Caco-2 (cell line): ENCODE measurements at places on chromosomes 3 and 15.

DNA sequence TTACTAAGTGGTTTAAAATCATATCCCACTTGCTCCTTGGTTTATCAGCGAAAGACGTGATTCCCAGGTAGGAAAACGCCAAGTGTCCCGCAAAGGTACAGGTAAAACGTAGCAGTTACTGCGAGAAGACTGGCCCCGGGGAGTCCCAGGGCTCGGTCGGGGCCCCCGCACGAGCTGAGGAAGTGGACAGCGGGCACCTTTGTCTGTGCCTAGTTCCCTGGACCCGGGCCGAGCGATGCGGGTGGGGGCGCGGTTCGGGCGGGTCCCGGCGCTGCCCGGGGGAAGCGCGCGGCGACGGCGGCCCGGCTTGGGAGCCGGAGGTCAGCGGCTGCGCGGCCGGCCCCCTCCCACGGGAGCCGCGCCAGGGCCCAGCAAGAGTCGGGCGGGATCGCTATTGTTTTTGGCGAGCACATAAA is 864 bp upstream of the NEO1 start:
- DNase-seq: peak; percentile 27

DNA sequence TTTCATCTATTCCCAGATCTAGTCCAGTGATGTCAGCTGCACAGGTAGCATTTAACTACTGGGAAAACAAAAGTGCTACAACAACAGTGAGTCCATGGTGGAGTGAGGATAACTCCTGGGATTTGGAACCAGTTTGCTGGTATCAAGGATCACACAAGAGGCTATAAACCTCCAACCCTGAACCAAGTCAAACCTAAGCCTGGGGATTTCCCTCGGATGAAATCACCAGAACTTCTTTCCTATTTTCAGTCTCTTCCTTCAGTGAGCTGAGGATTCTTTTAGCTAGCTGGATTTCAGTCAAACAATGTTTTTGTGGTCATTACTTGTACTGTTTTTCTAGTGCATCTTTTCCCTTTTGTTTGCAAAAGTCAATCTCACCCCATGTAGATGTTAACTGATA is 31.5 kb downstream of the SEC22C start:
- no peak for DNase-seq

- DNase-seq: no peak
Observed at GRCh38 chr3:71994203-71994602, 209.3 kb upstream of the PROK2 start.

- DNase-seq: no peak
Observed at GRCh38 chr3:171384101-171384891, 75.9 kb downstream of the TNIK start.

DNA sequence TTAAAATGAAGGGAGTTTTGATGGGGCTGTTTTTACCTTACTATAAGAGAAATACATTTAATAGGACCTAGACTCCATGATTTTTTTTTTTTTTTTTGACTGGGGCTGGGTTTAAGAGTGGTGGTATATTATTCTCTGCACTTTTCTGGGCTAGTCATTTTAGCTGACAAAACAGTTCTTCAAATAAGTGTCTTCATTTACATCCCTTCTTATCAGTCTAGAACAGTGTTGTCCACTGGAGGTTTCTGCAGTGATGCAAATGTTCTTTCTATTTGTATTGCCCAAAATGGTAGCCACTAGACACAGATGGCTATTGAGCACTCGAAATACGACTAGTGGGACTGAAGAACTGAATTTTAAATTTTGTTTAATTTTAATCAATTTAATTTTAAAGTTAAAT is 37.2 kb downstream of the KLHL18 start:
- DNase-seq: no peak

- peak; percentile 62 for DNase-seq
Observed at GRCh38 chr3:170038434-170039110, 777 bp downstream of the GPR160 start.

DNA sequence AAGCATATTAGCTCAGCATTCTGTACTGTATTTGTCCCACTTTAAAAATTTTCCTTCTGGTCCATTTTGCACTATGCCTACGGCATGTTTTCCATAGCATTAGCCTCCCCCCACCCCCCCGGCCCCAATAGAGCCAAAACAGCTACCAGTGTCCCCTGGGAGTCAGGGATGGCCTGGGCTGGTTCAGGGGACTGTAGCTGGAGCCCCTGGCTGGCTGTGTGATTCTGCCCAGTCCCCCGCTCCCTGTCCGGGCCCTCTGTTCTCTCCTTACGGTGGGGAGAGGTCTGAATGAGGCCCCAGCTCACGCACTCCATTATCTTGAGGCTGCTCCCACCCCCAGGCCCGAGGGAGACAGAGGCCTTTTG is 70.1 kb downstream of the KLF15 start:
- DNase-seq: no peak

- DNase-seq: no peak
Observed at GRCh38 chr15:56168394-56168793, 75.3 kb downstream of the RFX7 start.

DNA sequence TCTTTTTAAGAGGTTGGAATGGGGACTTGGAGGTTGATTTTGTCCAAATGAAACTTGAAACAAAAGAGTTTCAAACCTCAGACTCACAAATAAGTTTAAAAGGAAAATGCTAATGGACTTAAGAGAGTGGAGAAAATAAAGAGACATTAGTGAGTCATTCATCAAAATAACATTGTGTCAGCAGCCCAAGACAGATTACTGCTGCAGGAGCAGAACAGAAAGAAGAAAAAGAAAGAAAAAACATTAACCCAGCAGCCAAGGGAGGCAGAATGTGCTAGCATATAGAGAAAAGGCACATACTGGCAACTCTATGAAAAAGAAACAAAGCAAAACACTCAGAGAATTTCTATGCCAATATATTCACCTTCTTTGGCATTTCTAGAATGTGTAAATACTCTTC is 42.6 kb downstream of the ADAMTS9 start:
- no peak for DNase-seq

- DNase-seq: no peak
Observed at GRCh38 chr3:115830764-115831395, 207.6 kb downstream of the GAP43 start.

- DNase-seq: no peak
Observed at GRCh38 chr15:68449389-68449788, 17.4 kb upstream of the ITGA11 start.

GRCh38 chr3:9091486-9092235 is 128.4 kb upstream of the RAD18 start:
- no peak for DNase-seq

DNA sequence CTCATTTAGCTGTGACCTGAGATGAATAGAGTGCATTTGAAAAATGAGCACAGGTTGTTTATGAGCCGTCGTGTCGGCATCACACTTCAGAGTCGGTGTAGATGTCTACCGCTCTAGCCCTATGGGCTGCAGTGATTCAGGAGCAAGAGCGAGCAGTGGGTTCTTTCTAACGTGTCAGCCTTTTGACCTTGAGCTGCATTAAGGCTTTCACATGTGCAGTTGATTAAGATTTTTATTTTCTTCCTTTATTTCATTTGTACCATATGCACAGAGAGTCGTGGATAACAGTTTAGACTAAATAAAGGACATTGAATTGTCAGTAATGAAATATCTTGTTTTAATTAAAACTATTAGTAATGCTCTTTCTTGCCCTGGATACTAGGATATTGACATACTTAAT is 368.2 kb downstream of the PTPRG start:
- no peak for DNase-seq

- no peak for DNase-seq
Observed at GRCh38 chr3:97389936-97390335, 374.6 kb upstream of the ARL6 start.

DNA sequence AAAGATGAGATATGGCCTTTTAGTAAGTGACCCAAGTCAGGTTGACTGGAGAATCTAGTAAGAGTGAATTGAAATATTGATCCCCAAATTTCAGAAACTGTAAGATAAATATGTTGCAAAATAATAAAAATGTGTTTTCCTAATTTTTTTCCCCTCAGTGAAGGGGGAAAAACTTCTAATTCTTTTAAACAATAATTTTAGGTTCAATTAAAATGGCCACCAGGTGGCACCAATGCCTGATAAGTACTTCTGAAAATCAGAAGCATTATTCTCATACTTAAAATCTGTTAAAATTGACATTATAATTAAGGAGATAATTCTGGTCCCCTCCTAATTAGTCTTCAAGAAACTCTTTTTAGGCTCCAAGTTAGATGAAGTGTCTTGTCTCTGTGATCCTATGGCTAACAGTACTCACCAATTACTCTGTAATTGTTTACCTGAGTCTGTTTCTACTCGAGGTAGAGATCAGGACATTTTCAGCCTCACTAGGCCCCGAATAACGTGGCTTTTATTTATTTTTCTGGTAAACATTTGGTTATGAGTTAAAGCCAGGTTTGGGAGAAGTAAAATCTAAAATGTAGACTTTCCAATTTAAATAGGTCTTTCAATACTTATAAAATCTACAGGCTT is 52.6 kb downstream of the NMD3 start:
- DNase-seq: peak; percentile 26

DNA sequence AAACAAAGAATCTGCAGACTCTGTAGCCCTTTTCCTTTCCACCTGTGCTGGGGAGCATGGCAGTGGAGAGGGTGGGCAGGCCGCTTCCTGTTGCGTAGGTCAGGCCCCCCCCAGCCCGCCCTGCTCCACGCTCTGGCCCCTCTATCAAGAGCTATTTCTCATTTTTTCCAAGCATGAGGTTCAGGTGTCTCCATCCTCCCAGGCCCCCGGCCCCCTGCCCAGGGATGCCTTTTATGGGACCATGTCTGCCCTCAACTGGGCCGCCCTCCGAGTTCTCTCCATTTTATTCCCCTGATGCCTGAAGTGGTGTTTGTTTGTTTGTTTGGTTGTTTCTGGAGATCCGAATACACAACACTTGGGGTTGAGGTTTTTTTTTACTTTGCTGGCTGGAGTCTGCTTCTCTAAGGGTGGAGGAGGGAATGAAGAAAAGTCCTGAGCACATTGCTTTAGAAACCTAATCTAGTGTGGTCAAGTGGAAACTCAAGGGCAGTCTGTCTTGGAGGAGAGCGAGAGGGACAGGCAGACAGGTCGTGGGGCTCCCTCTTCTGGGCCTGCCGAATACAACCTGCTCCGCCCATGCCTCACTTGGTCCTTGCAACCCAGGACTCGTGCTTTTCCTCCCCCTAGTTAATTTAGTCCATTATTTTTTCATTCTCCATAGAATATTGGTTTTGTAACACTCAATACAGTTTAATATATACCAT is 176.5 kb upstream of the LYSMD4 start:
- DNase-seq: peak; percentile 30

DNA sequence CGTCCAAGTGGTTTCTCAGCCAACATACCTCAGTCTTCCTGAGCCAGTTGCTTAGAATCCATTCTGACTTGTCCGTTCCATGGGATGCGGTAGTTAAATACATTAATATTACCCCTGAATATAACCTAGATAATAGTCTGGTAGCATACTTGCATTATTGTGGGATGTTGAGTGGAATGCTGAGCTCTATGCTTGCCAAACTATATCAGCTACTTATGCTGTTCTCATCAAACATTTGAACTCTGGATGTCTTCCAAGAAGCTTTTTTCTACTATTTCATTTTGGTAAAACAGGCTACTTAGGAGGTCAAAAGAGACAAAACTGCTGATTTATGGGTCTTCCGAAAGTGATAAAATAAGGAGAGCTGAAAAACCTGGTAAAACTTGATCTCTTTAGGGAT is 429.5 kb downstream of the NAALADL2 start:
- DNase-seq: no peak

DNA sequence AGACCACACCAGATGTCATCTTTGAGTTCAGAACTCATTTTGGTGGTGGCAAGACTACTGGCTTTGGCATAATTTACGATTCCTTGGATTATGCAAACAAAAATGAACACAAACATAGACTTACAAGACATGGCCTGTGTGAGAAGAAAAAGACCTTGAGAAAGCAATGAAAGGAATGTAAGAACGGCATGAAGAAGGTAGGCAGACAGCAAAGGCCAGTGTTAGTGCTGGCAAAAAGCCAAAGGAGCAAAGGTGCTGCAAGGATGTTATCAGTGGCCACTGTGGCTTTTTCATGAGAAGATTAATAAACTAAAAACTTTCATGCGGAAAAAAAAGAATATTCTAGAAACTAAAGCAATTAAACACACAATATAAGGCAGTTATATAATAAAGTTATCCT is 21.9 kb downstream of the AAGAB start:
- DNase-seq: no peak

DNA sequence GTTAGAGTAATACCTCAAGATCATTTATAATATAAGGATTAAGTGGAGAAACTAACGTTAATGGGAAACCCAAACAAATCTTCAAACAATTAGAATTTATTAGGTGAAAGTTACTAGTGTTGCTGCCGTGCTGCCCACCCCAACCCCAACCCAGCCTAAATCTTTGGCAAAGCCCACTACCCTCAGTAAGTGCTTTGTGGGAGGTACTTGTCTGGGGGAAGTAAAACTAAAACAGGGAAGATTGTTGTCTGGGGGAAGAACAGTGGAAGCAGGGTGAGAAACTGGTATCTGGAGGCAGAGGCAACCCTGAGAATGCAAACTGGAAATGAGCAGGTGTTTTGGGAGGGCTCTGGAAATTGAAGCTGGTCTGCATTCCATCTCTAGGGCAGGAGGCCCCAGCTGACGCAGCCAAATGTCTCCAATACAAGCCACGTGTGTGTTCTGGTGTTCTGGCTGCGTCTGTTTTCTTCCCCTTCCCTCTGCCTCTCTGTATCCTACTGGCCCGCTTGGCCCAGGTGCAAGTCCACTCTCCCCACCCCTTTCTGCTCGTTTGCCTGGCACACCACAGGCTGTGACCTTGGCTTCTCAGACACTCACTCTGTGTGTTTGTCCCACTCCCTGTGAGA is 32.7 kb downstream of the FEM1B start:
- no peak for DNase-seq

DNA sequence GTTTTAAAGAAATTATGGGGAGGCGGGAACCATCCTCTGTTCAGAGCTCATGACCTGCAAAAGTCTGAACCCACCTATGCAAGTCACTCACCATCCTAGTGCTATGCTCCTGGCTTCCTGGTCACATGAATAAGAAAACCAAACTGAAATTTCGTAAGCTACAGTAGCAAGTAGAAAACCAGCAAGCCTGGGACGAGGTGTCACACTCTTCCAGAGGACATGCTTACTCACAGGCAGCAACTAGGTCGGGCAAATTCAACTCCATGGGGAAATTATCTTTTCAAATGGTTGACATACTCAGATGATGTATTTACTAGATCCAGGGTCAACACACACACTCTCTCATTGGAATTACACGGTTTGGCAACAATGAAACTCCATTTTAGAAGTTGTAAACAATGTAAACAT is 31.3 kb downstream of the LDHAL6B start:
- no peak for DNase-seq

GRCh38 chr3:181230258-181230657 is 240.7 kb upstream of the DNAJC19 start:
- peak; percentile 3 for DNase-seq

DNA sequence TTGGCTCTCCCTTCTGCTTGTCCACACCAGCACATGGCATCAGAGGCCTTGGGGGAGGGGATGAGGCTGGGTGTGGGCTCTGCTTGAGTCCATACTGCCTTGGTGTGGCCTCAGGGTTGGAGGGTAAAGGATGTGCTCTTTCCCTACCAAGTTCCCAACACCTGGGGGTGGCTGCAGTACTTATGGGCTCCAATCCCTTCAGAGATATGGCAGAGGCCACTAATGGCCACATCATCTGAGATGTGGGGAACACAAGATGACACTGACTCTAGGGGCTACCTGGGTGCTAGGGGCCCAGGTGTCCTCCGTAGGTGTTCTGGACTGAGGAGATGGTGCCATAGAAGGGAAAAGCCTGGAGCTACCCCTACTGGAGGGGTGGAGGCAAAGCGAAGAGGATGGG is 6.9 kb downstream of the CXCR6 start:
- DNase-seq: no peak

- DNase-seq: no peak
Observed at GRCh38 chr3:128495435-128495970, 2.5 kb upstream of the GATA2 start.

- DNase-seq: no peak
Observed at GRCh38 chr15:97875513-97876280, 84.8 kb upstream of the ARRDC4 start.
